ENCODE measurements at places on chromosomes 6 and 20.

DNA sequence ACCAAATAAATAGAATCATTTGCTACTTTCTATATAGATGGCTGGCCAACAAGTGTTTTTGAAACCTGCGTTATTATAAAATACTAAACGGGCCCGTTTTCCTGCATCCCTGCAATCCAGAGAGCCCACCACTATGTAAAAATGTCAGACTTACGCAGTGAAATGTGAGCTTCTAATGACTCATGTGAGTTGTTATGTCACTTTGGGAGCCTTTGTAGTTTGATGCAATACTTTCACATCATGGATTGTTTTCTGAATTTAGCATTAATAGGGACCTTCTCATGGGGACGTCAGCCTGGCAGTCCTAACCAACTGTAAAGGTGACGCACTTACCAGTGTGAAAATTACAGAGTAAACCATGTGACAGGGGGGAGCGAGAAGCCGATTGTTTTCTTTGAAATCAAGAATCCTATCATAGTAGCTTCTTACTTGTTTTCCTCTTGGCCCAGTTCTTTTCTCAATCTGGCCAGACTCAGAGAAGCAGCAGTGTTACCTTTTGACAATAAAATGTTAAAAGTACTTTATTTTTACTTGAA, 75.3 kb downstream of the SSR1 start:
- DNase-seq, result no peak

- no peak for DNase-seq
Observed at GRCh38 chr20:60754856-60755255, 497.2 kb upstream of the CDH4 start.

DNA sequence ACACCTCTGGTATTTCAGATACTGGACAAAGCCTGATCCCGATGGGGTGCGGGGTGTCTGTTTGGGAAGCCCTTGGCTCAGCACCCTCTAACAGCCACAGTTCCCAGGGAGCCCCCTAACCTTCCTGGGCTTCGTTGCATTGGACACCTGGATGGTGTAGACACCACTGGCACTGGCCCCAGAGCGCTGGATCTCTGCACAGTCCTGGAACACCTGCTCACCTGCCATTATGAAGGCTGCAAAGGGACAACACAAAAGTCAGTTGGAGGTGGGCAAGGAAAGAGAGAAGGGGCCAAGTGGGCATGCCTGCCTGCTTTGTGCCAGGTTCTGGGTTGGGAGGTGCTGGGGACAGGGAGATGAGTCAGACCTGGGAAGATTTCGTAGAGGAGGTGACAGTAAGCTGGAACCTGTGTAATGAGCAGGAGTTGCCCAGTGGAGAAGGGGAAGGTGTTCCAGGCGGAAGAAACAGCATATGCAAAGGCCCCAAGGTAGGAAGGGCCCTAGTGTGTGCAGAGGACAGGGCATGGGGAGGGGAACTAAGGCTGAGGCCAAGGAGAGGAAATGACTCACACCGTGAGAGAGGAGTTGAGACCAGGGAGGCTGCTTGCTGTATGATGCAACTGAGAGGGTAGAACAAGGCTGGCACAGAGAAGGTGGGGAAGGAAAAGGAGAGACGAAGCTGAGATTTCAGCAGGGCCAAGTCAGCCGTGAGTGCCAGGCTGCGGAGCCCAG, 34.9 kb downstream of the ANGPT4 start:
- no peak for DNase-seq

DNA sequence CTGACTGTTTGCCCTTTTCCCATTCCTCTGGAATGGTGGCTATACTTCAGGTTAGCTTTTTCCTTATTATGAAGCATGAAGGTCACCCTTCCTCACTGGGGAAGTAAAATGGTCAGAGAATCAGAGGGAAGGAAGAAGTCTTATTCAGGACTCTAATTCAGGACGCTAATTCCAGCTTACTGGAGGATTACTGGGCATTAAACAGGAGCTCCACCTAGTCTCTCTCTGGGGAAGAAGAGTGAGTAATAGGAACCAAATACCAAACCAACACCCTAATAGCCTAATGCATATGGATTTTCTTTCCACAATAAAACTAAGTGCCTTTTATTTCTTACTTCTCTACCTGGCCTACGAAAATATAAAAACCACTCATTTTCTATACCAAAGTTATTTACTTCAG, 10.1 kb downstream of the CRISP1 start:
- DNase-seq, result no peak

- no peak for DNase-seq
Observed at GRCh38 chr6:134363323-134364039, 45.6 kb upstream of the SGK1 start.

DNA sequence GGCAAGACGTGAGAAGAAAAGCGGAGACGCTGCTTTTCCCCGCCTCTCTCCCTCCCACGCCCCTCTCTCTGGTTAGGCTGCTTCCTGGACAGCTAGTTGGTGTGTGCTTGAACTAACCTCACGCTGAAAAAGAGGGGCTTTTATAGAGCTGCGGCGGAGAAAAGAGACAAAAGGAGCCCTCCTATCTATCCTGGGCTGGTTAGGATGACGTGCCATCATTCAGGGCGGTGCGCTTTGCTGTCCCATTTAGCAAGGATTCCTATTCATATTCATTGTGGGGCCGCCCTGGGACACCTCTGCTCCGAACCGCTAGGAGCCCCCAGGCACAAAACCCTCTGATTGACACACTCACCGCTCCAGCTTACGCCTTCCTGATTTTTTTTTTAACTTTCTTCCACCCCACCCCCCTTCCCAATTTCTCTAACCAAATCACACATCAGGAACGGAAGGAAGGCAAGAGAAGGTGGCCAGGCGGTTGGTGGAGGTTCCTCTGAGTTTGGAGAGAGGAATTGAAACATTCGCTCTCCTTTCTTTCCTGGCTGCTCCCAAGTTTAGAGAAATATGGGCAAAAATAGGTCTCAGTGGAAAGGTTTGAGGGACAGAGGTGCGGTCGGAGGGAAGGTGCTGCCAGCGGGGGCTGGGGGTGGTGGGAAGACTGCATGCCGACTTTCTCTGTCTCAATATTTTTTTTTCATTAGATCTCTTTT, at the start of gene OLIG3:
Gene OLIG3 (minus strand): TSS at position 114 of the 707 bp plus-strand sequence. CDS start 224 bp downstream, outside the sequence.
- DNase-seq, result no peak

GRCh38 chr20:51354191-51354768, 188.2 kb downstream of the NFATC2 start:
- no peak for DNase-seq

DNA sequence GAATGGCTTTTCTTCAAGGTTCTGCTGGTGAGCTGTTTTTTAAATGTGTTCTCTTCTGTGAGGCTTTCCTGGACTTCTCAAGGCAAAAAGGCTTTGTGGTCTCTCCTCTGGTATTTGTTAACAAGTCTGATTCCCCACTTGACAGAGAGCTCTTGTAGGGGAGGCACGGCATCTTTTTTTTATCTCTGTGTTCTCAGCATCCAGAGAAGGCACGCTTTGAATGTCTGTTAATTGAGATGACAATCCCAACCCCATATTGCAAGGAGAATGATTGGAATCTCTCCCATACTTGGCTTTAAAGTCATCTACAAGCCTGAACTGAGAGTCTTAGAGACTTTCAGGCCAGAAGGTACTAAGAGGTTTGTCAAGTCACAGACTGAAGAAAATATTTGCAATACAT, 22.6 kb downstream of the EDN1 start:
- DNase-seq, result no peak

- DNase-seq, result no peak
Observed at GRCh38 chr6:40387871-40388264, 199.3 kb downstream of the LRFN2 start.

GRCh38 chr20:21100578-21101452, 5.3 kb downstream of the LINC00237 start:
- DNase-seq, result no peak

DNA sequence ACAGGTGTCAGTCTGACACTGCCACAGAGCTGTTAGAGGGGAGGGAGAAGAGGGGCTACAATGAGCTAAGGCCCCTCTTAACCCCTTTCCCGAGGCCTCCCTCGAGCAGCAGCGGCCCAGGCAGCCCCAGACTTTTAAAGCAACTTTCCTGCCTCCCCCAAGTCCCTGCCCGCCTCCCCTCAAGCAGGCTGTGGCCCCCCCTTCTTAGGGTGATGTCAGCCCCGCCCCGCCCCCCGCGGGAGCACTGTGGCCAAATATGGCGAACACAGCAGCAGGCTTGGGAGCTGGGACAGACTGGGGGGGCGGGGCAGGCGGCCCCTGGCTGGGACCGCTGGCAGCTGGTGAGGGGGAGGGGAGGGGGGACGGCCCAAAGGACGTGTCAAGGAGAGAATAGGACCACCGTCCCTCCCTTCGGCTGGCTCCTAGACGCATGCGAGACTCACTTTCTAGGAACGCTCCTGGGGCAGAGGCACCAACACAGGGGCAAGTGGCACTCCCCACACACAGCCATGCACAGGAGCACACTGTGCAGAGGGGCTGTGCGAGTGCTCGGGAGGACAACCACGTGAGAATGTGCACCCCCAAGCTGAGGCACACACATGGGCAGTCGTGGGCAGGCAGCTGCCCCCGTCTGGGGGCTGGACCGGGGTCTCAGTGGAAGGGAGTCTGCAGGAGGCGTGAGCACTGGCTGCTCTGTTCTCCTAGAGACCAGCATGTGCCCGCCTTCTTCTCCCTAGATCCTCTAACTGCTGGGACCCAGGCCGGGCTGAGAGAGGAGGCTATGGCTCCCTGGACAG, 6.7 kb downstream of the TEAD3 start:
- peak; percentile 46 for DNase-seq

DNA sequence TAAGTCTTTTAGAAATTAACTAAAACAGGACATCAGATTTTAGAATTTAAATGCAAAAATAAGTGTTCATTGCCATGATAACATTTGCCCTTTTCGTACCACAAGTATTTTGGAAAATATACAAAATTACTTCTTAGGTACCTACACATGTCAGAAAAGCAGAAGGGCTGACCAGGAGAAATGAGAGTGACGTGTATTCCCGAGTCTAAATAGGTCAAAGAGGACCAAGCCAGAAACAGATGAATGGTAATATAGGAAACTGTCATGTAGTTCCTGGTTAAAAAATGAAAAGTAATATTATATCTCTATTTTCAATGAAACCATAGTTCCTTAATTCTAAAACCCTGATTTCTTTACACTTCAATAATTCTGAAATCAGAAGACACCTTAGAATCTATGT, 126.2 kb downstream of the IPCEF1 start:
- no peak for DNase-seq

DNA sequence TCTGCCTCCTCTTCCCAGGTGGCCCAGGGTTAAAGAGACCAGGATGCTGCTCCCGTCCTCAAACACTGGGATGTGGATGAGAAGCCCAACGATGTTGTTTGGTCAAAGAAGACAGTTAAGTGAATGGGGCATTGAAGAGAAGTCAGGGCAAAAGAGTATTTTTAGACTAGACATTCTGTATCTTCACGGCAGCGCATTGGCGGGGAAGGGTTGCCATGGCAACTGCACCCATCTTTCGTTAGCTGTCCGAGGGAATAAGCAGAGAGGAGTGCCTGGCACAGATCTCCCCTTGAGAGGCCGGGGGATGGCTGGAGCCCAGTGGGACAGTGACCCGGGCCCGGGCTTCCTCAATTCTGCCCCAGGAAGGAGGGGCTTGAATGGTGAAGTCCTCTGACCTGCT, 56.4 kb upstream of the GPR31 start:
- no peak for DNase-seq

DNA sequence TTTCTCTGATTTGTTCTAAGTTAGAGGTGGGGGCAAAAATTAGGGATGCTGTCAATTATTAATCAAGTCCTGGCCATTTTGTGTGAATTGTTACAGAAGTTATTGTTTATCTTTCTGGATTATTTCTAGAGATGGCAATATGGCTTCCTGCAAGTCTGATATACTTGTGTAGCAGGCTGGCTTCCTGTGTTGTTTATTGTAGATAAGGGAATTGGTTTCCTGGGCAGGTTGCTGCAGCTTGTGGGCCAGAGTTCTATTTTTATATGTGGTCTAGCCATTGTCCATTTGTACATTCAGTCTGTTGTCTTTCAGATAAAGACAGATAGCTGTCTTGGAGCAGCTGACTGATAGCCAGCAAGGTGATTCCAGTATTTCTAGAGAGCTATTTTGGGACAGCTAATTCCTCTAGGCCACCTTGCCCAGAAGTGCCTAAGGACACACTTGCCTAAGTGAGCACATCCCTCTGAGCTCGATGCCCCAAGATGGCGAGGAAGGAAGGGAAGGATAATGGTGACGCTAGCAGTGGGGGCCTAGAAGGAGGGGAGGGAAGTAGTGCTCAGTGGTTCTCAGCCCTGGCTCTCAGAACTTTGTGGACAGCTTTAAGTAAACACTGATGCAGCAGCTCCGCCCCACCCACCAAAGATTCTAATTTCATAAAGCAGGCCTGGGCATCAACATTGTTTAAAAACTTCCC, 25.5 kb downstream of the DDO start:
- DNase-seq, result no peak

DNA sequence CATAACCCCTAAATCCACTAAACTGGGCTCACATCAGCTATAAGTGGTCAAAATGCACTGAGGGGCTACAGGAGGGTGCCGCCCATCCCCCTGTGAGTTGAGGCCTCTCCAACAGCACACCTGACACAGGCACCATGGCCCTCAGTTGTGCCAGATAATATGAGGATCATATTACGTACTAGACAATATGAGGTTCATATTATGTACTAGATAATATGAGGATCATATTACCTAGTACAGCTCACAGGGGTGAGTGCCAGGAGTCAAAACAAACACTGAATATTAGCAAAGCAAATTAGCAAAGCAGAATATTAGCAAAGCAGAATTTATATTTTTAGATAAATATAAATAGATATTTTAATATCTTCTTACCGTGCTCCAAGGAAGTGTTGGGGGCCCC, 35.3 kb downstream of the CD24 start:
- no peak for DNase-seq

DNA sequence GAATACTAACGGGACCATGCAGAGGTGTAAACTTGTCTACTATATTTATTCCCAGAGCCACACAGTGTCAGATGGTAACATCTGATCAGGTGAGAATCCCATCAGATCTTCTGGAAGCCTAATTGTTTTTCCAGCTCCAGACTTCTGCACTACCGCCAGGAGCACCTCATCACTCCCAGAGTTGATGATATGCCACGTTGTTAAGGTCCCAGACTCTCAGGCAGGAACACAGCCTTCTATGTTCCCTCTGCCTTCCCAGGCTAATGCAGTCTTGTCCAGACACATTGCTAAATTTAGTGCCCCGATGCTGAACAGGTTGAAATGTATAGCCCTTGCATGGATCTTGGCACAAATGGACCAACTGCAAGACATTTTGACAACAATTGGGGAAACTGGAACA, 86.2 kb downstream of the PROKR2 start:
- no peak for DNase-seq

DNA sequence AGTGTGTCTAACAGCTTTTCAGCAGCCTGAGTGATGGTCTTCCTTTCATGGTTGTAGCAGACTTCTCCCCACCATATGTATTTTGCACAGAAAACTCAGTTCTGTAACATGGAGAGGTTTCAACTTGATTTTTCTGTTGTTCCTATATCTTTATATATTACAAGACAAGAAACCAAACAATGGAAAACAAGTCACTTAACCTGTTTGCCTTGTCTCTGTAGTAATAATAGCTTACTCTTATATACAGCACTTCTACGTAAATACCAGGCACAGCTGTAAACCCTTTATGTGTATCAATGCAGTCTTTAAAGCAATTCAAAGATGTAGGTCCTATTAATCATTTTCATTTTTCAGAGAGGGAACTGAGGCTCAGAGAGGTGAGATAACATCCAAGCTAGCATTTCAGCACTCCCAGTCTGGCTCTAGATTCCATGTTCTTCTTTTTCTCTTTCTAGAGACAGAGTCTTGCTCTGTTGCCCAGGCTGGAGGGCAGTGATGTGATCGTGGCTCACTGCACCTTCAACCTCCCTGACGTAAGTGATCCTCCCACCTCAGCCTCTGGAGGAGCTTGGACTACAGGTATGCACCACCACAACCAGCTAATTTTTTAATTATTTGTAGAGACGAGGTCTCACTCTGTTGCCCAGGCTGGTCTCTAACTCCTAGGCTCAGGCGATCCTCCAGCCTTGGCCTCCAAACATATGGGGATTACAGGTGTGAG, 90.4 kb downstream of the DTNBP1 start:
- DNase-seq, result no peak
